H9 (cell line): ENCODE measurements at places on chromosomes 12 and 14. TPM values are rescaled to one million over a fixed set of nuclear protein-coding genes. Genes with fewer than 3 reads are reported as not detected.

DNA sequence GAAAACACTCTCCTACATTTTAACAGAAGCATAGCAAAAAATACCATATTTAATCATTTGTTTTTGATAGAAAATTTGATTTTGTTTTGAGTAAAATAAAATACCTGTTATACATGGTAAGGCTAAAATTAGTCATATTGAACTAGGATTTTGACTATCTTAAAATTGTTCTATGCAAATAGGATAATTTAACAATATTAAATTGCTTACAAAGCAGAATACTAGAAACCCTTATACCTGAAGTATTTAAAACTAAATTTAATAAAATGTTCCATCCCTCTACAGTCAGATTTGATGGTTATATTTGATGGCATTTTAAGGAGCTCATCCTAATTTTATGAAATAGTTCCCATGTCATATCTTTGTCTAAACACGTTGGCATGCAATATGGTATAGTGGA is 323.2 kb downstream of the GPHN start:
- no peak for DNase-seq

The RNF212B gene
- 0.15 and 0.39 TPM in 2 replicates for total RNA-seq

- DNase-seq: peak; percentile 35
Observed at GRCh38 chr12:122527478-122527944, 462 bp downstream of the KNTC1 start.

The ANO6 gene
- total RNA-seq: 24.3 TPM in 2 replicates

- no peak for DNase-seq
Observed at GRCh38 chr12:93803424-93803807, 126.2 kb downstream of the CRADD start.

DNA sequence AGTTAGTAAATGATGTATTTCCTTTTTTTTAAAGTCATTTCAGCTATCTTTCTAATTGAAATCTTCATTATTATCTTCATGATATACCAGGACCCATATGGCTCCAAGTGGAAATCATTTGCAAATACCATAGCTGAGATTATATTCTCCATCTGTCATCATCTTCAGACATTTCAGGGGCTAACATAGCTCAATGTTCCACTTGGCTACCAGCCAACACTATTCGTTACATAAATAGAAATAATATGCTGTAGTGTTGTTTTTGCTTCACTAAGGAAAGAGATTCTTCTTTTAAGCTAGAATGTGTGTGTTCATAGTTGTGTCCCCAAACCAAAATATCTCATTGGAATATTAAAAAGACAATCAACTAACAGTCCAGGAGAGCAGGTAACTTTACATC is 225.1 kb downstream of the DIO2 start:
- no peak for DNase-seq

DNA sequence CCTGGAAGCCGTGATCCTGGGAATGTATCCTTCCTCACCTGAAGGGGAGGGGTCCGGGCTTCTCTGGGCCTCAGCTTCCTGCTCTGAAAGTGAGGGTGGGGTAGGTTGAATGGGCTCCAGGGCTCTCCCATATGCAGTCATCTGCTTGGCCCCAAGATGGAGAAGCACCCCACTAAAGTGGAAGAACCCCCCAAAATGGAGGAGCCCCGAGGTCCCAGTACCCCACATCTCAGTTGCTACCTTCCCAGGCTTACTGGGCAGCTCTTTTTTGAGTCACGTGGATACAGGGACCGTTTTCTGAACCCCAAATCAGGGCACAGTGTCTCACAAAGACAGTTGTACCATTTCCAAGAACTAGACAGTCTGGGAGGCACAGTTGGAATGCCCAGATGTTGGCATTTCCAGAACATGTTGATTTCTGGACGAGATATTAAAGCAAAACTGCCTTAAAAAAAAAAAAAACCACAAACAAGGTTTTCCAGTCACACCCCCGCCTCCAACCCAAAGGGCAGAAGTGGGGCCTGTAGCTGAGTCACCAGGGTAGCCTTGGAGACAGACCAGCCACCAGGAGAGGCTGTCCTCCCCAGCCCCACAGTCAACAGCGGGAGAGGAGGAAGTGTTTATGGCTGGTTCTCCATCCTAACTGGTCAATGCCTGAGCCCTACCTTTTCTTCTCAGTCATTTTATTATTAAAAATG is 12.1 kb downstream of the VASH1 start:
- DNase-seq: peak; percentile 25

- no peak for DNase-seq
Observed at GRCh38 chr14:68793734-68794129, 865 bp upstream of the ZFP36L1 start.

The FLRT2 gene
- total RNA-seq: 2.8 and 3.3 TPM in 2 replicates

DNA sequence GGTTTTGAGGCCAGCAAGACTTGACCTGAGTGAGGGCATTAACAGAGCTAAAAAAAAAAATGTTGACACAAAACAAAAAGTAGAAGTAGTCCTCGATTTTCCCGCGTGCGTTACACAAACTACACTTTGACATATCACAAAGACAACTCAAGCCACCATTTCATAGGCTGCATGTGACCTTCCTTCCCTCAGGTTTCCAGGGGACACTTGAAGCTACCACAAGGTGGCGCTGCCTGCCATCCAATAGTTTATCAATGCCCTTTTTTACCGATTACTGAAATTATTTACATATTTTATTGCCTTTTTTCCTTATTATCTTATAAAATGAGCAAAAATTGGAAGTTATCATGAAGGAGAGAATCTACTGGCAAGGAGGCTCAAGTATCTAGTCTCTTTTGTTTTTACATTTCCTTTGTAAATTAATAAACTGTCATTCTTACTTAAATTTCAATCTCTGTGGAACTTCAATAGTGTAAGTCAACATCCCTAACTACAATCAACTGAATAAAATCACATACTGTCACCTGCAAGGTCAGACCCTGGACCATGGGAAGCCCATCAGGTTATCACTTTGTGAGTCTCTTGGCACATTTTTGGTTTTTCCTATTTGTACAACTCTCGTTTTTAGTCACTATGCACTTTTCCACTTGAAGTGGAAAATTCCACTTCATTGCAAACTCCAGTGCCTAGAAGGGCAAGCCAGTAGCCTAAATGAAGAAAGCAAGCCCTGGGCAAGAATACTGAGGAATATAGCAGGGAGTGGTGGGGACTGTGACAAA is 84.6 kb upstream of the CPSF6 start:
- DNase-seq: peak; percentile 73

- no peak for DNase-seq
Observed at GRCh38 chr12:5388581-5389535, 43.0 kb upstream of the NTF3 start.

GRCh38 chr14:100383727-100384158 is 60.6 kb downstream of the SLC25A47 start:
- peak; percentile 83 for DNase-seq

- no peak for DNase-seq
Observed at GRCh38 chr12:116453631-116454030, 105.5 kb upstream of the MAP1LC3B2 start.
